NCI-H345 (cell line): ENCODE measurements at places on chromosomes 13 and 19.

DNA sequence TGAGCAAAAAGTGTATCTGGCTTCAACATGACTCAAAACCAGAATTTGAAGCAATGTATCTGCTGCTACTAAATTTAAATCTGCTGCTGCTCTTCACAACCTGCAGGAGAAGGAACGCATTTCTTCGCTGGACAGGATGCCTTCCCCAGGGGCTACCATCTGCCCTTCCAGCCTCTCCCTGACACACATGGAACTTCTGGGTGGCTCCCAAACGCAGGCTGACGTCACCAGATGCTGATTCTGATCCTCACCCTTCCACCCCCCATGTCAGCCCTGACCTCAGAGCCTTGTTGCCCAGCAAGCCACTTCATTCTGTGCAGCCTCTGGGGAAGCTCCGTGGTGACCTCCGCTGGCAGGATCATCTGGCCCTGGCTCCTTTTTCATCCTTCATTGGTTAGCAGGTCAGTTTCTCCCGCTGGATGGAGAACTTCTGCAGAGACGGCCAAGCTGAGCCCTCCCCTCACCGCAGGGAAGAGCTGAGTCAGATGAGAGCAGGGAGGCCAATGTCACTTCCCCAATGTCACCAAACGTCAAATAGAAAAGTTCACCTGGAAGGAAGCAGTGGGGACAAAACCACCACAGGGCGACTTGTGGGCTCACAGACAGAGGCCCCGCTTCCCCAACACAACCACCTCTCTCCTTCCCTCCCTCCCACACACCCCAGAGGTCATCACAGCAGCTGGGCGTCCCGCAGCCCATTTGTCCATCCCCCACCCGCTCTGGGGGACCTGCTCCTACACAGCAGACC, 14.0 kb upstream of the RAB20 start:
- no peak for DNase-seq

DNA sequence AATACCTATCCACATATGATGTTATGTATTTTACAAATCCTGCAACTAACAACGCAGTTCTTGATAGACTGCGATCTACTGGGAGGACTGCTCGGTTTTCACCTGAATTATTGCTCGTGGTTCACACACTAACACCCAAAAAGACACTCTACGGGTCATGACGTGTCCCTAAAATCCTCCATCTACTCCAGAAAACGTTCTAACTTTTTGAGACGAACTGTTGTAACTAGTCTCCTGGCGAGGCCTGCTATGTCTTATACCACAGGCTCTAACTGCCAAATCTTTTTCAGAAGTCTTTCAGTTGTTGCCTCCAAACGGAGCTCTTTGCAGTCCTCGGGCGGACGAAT, 108.2 kb downstream of the KCNRG start:
- DNase-seq: no peak

GRCh38 chr13:73251626-73252265, 192.9 kb downstream of the KLF5 start:
- DNase-seq: no peak

- no peak for DNase-seq
Measured at GRCh38 chr13:79682164-79682563, 201.2 kb downstream of the NDFIP2 start.

DNA sequence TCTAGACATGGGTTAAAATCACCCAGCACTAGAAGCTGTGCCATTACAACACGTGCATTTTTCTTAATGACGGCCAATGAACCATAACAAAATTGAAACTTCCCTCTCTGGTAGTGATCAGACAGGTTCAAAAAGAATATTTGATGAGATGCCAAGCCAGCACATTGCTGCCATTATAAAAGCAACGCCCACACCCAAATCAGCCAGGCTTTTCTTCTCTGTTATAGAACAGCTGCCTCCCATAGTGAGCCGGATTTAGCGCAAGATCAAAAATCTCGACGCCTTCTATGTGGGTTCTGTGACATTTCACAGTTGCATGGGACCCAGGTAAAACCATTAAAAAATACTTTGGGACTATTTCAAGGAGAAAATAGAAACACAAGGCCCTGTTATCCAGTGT, 1158.0 kb downstream of the EFNB2 start:
- no peak for DNase-seq

- no peak for DNase-seq
Measured at GRCh38 chr19:10379880-10380312, 476 bp downstream of the TYK2 start.

GRCh38 chr19:17539238-17540117, 16.0 kb upstream of the COLGALT1 start:
- DNase-seq: peak; percentile 94

GRCh38 chr13:101473458-101473857, 21.0 kb downstream of the ITGBL1 start:
- DNase-seq: no peak

DNA sequence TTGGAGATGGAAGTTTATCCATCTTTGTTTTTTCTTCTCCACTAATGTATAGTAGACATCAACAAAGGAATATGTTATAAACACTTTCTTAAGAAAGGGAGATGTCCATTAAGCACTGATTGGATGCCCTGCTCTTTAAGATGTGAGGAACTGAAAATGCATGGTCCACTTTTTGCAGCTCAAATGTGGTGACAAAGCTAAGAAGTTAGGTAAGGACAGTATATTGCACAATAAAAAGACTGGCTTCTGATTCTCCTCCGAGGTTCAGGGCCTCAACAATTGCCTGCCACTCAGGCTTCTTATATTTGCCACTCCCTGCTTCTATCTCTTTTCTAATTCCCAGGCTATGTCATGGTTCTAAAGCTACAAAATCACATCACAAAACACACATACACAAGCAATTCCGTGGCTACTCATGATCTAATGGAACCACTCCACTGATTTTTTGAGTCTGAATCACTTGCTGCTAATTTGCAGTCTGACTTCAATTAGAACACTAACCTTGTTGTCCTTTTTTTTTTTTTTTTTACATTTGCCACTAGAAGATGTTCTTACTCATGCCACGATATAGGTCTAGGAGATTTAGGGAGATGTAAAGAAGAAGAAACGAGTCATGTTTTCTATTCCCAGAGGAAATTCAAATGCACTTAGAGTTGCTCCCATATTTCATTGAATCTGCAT, 29.6 kb upstream of the TNFSF11 start:
- no peak for DNase-seq

- DNase-seq: no peak
Measured at GRCh38 chr19:6378486-6378885, 2.8 kb upstream of the PSPN start.

GRCh38 chr19:47446534-47447469, 24.9 kb downstream of the SLC8A2 start:
- DNase-seq: peak; percentile 34

DNA sequence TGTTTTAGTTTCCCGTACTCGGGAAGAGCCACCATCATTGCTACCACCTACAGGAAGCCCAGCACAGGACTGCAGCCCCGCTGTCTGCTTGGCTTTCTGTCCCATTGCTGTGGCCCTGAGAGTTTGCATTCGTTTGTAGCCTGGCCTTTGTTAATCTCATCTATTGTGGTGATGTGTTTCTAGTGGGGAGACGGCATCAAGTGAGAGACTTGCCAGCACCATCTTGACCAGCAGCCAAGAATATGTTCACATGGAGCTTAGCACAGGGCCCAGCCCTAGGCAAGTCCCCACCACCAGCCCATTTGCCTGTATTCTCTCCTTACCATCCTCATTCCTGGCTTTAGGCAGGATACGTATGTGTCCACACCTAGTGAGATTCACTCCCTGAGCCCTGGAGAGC, 17.3 kb upstream of the OVOL3 start:
- DNase-seq: no peak

GRCh38 chr19:14149509-14149994, 13.2 kb upstream of the ASF1B start:
- DNase-seq: no peak

GRCh38 chr19:28915202-28915601, 297.7 kb downstream of the UQCRFS1 start:
- DNase-seq: no peak

DNA sequence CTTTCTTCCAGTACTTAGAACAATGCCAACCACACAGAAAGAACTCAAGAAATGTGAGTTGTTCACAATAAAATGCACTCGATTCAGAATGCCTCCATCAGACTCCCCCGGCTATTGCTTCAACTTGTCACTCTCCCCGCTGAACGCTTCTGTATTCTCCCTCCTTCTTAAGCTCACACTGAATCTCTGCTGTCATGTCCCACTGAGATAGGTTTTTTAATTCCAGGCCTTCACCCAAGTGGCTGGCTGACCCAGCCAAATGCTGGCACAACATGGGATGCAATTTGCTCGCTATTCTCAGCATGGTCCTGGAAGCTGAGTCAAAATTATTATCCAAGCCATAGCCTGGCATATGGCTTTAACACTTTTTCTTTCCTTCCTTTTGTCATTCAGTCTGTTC, 76.8 kb upstream of the SERP2 start:
- no peak for DNase-seq

DNA sequence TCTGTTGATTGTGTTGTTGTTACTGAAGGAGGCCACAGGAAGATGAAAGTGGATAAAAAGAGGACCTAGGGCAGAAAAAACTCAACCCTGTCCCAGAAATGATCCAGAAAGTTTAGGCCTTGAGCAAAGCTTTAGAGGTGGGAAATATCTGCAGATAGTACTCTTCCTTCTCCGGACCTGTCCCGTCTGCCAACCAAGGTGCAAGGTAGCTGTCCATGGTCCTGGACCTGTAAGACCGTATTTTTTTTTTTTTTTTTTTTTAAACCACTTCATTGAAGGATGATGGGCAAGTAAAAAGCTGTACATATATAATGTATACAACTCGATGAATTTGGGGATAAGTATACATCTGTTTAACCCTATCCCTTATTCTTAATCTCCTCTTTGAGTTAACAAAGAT, 225.9 kb downstream of the OLFM4 start:
- DNase-seq: no peak

GRCh38 chr13:45373162-45373547, 32.2 kb upstream of the TPT1 start:
- DNase-seq: no peak

DNA sequence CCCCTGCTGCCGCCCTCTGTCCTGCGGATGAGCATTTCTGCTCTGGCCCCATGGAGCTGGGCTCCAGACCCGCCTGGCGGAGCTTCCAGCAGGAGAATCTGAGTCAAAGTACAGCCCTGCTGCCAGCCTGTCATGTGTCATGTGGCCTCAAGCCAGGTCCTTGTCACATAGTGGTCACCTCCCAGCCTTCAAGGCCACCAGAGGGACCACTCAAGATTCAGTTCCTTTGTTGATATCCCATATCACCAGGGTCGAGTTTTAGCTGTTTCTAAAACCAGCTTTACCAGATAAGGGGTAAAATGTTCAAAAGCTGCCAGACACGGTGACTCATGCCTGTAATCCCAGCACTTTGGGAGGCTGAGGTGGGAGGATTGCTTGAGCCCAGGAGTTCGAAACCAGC, 13.4 kb downstream of the THOP1 start:
- DNase-seq: no peak

DNA sequence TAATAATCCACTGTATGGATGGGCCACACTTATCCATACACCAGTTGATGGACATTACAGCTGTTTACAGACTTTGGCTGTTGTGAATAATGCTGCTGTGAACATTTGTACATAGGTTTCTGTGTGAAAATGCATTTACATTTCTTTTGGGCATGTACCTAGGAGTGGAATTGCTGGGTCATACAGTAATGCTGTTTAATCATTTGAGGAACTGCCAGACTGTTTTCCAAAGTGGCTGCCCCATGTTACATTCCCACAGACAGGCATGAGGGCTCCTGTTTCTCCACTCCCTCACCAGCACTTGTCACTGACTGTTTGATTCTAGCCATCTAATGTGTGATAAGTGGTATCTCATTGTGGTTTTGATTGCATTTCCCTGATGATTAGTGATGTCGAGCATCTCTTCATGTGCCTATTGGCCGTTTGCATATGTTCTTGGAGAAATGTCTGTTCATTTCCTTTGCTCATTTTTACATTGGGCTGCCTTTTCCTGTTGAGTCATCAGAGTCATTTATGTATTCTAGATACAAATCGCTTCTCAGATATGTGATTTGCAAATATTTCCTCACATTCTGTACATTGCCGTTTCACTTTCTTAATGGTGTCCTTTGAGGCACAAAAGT, 12.8 kb downstream of the TMEM255B start:
- DNase-seq: no peak

- DNase-seq: no peak
Measured at GRCh38 chr13:93328943-93329342, 102.3 kb downstream of the GPC6 start.

GRCh38 chr19:47058621-47059022, 10.2 kb upstream of the TMEM160 start:
- DNase-seq: no peak
